NCI-H146 (cell line): ENCODE measurements at places on chromosomes 16 and 17.

- DNase-seq = no peak
Measured at GRCh38 chr17:34246446-34246845, 8.6 kb upstream of the CCL2 start.

GRCh38 chr17:49104511-49105074, 28.0 kb upstream of the B4GALNT2 start:
- no peak for DNase-seq

GRCh38 chr17:34989473-34989872, 9.2 kb downstream of the LIG3 start:
- DNase-seq = no peak

DNA sequence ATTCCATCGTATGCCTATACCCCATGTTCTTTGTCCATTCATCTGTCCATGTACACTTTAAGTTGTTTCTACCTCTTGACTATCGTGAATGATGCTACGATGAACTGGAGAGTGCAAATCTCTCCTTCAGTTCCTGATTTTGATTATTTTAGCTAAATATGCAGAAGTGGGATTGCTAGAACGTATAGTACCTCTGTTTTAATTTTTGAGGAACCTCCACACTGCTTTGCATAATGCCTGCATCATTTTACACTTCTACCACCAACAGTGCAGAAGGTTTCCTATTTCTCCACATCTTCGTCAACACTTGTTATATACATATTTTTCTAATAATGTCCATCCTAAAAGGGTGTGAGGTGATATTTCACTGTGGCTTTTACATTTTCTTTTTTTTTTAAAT, 43.9 kb downstream of the SDR42E1 start:
- DNase-seq = no peak

- DNase-seq = no peak
Measured at GRCh38 chr17:1766382-1767135, 4.7 kb downstream of the SERPINF1 start.

- no peak for DNase-seq
Measured at GRCh38 chr17:75060434-75061054, 13.5 kb downstream of the KCTD2 start.

DNA sequence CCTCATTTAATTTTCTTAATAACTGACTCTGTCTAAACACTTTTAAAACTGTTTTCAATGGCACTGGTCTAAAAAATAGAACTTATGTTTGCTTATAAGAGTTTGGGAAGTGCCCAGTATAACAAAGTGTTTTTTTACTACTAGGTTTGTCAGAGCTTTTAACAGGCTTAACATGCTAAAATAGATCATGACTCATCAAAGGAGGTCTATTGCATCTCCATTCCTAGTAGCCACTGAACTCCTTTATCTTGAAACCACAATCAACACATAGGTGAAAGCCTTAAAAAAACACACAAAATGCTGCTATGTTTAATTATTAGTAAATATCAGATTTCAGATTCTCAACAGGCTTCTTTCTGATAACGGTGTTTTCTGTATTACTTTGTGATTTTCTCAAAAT, 196.4 kb upstream of the KIF2B start:
- DNase-seq = no peak

GRCh38 chr17:27609611-27610303, 21.2 kb upstream of the LGALS9 start:
- DNase-seq = no peak

GRCh38 chr16:4414187-4414917, 2.0 kb downstream of the CORO7 start:
- peak; percentile 56 for DNase-seq

DNA sequence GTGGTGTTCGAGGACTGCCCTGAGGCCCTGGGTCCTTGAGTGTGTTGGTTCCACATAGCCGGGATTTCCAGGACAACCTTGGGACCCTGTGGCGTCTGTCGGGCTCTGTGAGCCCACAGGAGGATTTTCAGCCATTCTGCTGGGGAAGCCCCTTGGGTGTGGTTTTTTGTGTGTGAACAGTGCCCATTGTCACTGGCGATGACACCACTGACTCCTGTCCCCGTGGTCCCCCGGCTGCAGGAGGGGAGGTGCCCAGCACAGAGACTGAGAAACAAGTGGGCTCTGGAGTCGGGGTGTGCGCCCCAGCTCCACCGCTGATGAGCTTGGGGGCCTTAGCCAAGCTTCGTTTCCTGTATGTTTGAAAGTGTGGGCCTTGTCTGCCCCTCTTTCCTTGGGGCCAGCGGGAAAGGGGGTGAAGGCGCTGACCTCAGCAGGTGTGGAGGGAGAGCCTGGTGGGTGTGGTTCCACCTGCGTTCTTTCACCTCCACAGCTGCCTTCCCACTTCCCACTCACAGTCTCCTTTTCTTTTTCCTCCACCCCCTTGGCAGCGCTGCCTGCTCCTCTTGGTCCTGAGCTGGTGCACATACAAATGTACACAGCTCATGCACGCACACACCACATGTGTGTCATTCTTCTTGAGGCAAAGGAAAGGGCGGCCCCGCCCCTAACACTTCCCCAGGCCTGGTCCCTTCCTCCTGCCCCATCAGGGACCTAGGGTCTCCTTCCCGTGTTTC, 16.1 kb downstream of the MGRN1 start:
- DNase-seq = no peak

GRCh38 chr16:57341441-57342303, 16.9 kb upstream of the CCL22 start:
- DNase-seq = no peak

DNA sequence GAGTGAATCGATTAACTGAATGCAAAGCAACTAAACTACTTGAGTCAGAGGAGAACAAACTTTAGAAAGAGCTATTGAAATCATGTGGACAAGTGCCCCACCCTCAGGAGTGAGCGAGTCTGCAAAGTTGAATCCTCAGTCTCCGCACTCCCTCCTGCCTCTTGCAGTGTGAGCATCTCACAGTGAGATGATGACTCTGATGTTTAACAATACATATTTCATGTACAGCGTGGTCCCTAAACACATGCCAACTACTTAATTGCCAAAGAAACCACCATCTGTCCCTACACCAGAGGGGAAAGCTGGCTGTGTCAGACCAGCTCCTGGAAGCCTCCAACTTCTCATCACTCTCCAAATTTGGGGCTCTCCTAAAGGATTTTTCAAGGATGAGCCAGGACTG, 31.2 kb downstream of the PIMREG start:
- DNase-seq = no peak

GRCh38 chr17:74796866-74797265, 20.7 kb upstream of the NAT9 start:
- DNase-seq = no peak

DNA sequence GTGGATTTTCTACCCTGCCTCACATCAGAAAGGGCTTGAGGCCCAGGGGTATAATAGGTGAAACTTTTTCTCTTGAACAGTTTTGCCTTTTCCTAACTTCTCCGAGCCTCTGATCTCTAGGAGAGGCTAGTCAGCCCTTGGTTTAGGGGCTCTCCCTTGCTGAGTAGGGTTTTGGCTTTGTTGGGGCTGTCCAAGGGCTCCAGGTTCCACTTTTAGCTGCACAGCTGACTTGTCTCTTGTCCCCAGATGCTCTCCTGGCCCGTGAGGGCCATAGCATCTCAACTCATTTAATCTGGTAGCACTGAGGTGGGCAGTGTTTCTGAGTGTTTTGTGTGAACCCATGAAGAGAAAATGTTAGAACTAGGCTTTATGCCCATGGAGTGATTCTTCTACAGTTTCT, 103.9 kb downstream of the MSI2 start:
- no peak for DNase-seq

GRCh38 chr17:9519583-9520272, 55.9 kb downstream of the STX8 start:
- no peak for DNase-seq

DNA sequence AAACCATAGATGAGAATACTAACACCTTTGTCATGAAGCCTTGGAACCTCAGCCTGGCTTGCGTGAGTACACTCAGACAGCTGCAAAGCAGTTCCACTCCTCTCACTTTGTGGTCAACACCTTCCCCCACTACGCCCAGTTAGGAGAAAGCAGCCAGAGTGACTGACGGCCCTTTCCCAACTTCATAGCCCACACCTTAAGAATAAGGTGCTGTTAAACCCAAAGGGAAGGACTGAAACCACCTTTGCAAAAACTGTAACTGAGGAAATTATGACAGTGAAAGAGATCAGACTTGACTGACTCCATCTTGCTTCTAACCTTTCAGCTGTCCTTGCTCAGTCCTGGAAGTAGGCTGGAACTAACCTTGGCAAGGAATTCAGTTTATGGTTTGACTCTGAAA, 13.7 kb downstream of the N4BP1 start:
- DNase-seq = no peak

GRCh38 chr17:82665217-82665616, 17.0 kb upstream of the WDR45B start:
- no peak for DNase-seq

DNA sequence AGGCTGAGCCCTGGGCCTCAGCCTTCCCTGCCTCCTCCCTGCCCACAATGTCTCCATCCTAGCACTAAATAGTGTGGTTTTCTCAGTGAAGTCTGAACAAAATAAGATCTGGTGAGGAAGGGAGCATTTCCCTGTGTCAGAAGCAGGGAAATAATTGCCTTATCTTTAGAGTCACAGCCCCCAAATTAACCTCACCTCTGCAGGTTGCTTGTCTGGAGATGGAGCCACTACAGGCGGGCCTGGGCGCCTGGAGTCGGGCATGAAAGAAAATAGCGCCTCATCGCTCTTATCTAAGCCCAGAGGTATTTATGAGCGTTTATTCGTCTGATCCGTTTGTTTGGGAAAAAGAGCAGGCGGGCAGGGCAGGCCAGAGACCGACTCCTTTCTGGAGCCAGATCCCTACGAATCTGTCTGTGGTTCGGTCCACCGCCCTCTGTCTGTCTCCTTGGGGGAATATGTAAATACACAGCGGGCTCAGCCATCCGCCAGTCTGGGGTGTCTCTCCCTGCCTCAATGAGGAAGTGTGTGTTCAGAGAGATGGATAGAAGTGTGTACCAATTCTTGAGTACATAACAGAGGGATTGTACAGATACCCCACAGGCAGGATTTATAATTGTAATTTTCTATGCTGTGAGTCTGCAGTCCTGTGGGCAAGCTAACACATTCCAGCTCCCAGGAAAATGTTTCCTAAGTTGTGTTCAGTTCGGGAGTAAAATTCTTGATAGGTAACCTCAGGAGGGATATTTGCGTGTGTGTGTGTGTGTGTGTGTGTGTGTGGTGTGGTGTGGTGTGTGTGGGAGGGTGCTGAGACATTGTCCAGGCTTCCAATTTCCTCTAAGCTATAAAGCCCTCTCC, 4.3 kb downstream of the HOXB6 start:
- DNase-seq = no peak

DNA sequence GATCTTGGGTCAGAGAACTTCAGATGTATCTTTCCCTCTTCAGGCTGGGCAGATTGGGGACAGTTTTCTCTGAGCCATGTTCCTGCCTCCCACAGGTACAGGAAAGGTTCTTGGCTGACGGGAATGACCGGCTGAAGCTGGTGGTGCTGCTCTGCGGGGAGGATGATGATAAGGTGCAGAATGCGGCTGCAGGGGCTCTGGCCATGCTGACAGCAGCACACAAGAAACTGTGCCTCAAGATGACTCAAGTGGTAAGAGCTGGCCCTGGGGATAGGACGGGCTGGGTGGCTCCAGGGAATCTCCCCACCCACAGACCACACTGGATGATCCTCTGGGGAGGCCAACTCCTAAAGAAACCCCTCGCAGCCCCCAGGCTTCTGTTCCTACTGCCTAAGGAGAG, 10.9 kb downstream of the SLC35G3 start:
- no peak for DNase-seq

DNA sequence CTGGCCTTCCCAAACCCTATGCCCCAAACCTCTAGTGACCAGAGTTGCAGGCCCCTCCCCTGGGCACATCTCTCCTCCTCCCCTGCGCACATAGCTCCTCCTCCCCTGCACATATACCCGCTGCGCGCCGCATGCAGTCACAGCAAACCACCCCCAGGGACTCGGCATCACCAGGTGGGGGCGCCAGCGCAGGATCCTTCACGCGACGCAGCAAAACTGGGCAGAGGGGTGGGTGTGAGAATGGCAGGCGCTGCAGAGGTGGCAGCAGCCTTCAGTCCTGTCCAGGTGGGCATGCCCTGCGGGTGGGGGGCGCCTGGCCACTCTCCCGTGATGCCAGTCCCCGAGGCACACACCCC, 5.6 kb downstream of the CORO6 start:
- peak; percentile 86 for DNase-seq

GRCh38 chr16:353404-354290, 1.1 kb upstream of the AXIN1 start:
- DNase-seq = no peak

- no peak for DNase-seq
Measured at GRCh38 chr17:76524598-76525512, 12.7 kb downstream of the CYGB start.
